ENCODE measurements at places on chromosomes 4 and X. TPM values are rescaled to one million over a fixed set of nuclear protein-coding genes. Genes with fewer than 3 reads are reported as not detected.

ARHGAP6 gene
- 2.8 TPM for total RNA-seq

RHOXF1 gene
- total RNA-seq = not detected

SPANXN4 gene
- not detected for total RNA-seq

ADGRG4 gene
- not detected for total RNA-seq

DNA sequence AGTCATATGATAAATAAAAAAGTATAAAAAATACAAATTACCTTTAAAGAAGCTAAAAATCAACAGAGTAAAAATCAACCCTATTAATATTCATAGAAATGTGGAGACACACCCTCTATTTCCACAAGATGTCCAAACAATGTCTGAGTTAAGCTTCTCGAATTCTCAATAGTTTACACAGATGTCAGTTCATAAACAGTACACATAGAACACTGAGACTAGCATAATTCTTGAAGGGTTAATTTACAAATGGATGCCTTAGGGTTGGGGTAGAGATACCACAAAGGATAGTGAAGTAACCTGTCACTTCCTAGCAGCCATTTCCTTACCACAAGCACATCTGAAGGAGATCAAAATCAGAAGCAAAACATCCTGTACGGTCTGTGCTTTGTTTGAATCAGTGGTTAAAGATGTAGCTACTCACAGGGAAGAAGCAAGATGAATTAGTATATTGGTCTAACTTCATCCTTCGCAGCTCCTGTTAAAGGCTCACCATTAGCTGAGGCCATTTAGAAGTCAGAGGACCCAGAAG lies 2393.9 kb downstream of the ARAP2 start:
- DNase-seq = no peak

- no peak for DNase-seq
Observed at GRCh38 chrX:23271026-23271425, 63.6 kb upstream of the PTCHD1 start.

- DNase-seq = peak; percentile 21
Observed at GRCh38 chrX:48665991-48666390, 17.6 kb upstream of the WAS start.

GRCh38 chr4:7625071-7625470 lies 190.3 kb upstream of the PSAPL1 start:
- DNase-seq = peak; percentile 30

- DNase-seq = no peak
Observed at GRCh38 chr4:80465238-80465637, 129.7 kb downstream of the CFAP299 start.
